ENCODE measurements at places on chromosomes 3 and 15.

GRCh38 chr15:68697711-68698690 lies 119.2 kb downstream of the CORO2B start:
- DNase-seq = no peak

DNA sequence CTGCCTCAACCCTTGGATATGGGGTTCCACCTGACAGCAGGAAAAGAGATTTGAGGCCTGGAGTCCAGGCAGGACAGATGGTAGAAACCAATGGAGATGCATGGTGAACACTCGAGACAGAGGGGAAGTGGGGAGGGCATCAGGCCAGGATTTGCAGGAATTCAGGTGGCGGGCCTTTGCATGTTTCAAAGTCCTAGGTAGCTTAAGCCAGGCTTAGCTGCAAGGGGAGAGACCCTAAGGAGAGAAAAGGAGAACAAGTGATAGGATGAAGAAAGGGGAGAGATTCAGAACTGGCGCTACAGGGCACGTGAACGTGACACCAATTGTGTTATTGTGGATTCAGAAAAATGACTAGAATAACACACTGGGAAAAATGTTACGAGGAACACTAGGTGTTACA lies 182.6 kb downstream of the PDZRN3 start:
- DNase-seq = no peak

- DNase-seq = no peak
Observed at GRCh38 chr15:63605816-63606215, 8.6 kb downstream of the FBXL22 start.

GRCh38 chr3:72393455-72393854 lies 454.8 kb downstream of the SHQ1 start:
- no peak for DNase-seq

DNA sequence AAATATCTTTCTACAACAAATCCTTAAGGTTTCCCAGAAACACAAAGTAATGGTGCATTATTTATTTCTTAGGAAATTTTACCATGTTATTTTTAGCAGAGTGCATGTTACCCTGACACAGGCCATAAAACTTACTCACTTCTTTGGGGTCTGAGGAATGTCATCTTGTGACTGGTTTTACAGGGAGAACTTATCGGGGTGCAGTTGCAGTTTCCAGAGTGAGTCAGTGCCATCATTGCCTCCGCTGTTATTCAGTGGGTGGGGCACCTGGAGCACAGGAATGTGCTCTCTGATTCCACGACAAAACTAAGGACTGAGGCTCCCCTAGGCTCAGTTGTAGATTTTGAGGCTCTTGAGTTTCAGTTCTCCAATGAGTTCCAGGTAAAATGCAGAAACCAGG lies 11.1 kb upstream of the GREM1 start:
- peak; percentile 81 for DNase-seq

DNA sequence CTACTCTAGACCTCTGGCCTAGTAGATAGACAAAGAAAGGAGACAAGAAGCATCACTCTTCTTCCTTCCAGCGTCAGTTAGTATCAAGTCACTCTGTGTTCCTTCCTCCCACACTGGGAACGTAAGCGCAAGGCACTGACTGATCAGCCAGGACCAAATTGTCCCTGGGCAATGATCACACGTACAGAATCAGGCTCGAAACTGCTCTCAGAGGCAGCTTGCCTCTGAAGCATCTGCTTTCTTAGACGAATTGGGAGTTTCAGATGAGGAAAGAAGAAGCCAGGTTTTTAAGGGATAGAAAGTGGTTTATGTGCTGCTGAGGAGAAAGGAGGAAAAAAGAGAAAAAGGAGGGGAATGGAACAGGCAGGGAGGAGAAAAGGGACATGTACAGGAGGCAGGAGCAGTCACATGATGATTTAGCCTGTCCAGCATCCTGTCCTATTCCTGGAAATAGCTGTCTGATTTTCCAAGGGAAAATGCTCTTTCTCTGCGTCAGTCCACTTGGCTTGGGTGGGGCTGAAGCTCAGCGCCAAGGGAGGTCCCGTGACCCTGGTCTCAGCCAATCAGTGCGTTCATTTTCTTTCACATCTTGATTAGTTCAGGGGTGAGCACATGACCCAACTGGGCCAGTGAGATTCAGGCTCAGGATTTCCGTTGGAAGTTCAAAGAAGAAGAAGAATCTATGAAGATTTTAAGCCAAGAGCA lies 102.0 kb upstream of the PRICKLE2 start:
- DNase-seq = peak; percentile 13

- DNase-seq = peak; percentile 1
Observed at GRCh38 chr3:59908280-59908679, 858.5 kb upstream of the CFAP20DC start.

- DNase-seq = no peak
Observed at GRCh38 chr3:23071758-23072157, 131.4 kb upstream of the UBE2E2 start.

DNA sequence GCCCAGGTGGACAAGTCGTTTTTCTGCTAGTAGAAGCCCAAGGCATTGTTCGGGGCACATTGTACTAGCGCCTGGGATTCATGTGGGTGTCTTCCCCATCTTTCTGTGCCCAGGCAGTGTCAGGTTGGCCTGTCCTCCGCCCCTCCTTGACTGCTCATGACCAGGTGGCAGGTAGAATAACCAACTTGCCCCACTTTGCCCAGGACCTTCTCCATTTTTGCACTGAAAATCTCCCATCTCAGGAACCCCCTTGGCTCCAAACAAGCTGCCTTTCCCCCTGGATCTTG lies 33.9 kb downstream of the PLA2G4D start:
- no peak for DNase-seq

DNA sequence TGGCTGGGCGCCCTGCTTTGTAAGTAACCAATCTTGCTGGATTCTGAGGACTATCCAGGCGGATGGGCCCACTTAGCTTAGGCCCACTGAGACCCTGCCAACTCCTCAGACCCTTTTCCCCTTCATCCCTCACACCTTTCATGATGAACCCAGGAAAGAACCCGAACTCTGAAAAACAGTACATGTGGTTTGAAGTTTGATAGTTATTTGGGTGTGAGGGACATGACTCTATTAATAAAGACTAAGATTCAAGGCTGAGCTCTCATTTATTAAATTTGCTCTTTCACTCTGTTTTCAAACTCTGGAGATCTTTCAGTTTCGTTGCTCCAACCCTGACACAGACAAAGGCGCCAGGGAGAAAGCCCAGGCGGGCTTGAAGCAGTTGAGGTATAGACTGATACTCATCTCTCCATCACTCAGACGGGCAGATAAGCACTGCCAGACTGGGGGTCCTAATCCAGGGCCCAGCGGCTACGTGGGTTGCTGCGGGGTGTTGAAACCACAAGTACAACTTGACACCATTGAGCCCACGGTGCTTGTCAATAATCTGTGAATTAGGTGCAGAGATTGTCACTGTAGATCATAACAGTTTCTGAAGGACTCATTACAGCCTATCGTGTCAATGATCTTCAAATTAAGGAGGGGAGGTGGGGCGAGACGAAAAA lies 7.2 kb upstream of the SOX2 start:
- DNase-seq = no peak

GRCh38 chr3:185153861-185154629 lies 1.2 kb upstream of the C3orf70 start:
- DNase-seq = no peak

GRCh38 chr15:39154227-39154638 lies 426.6 kb upstream of the THBS1 start:
- DNase-seq = peak; percentile 41

- peak; percentile 9 for DNase-seq
Observed at GRCh38 chr15:100241572-100242482, 99.9 kb downstream of the ADAMTS17 start.

GRCh38 chr15:98781838-98782237 lies 133.5 kb downstream of the IGF1R start:
- no peak for DNase-seq

DNA sequence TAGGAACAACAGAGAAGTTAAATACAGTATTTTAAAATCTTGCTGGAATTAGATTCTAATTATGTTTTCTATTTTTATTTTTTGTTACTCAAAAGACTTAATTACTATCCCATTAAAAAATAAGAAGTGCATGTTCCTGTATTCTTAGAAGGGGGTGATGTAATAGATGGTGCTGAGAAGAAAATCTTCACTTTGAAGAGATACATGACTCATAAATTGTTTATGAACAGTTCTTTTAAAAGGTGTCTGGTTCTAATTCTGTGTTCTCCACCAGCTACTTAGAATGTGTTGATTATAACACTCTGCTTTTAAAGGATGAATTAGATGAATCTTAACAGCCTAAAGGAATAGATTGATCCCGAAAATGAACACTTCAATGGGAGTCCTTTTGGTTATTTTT lies 8.2 kb downstream of the RCN2 start:
- no peak for DNase-seq

GRCh38 chr3:30259730-30260129 lies 346.7 kb upstream of the TGFBR2 start:
- no peak for DNase-seq

GRCh38 chr3:194489736-194490612 lies 3.2 kb upstream of the ATP13A3 start:
- peak; percentile 68 for DNase-seq

DNA sequence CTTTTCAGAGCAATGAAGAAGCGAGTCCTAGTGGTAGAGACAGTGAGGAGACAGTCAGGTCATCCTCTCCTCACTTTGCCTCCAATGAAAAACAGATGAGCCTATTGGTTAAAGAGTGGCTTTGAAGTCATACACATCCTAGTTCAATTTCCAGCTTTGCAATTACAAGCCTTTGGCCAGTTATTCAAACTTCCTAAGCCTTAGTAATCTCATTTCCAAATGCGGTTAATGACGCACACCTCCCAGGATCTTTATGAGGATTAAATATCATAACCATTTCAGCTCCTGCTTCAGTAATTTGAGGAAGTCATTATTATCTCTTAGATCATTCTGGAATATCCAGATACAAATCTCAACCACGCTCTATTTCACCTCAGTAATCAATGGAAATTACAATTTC lies 10.0 kb upstream of the ST6GAL1 start:
- no peak for DNase-seq

- DNase-seq = no peak
Observed at GRCh38 chr3:161043336-161044035, 61.7 kb downstream of the B3GALNT1 start.

DNA sequence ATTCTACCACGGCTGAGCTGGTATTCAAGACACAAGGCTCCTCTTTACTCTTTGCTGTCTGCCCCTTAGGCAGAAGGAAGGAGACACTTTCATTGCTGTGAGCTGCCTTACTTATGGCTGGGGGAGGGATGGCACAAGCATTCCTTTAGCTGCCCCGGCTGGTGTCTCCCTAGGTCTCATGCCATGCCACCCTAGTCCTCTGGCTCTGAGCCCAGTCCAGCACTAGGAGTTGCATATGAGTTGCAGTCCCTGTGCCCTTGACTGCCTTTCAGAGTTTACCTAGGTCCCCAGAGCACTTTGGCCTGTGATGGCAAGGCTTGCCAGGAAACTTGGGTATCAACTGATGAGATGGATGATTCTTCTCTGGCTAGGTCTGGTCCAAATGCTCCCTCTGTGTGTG lies 296.4 kb downstream of the RBMS3 start:
- DNase-seq = no peak

GRCh38 chr15:78004919-78005634 lies 72.4 kb downstream of the TBC1D2B start:
- DNase-seq = peak; percentile 87

- DNase-seq = peak; percentile 56
Observed at GRCh38 chr15:64112904-64113303, 17.1 kb downstream of the SNX1 start.

- peak; percentile 6 for DNase-seq
Observed at GRCh38 chr3:76679541-76679940, 360.4 kb upstream of the ROBO2 start.

GRCh38 chr3:58217209-58217811 lies 6.5 kb upstream of the DNASE1L3 start:
- peak; percentile 62 for DNase-seq

GRCh38 chr3:187628169-187628568 lies 42.0 kb downstream of the SST start:
- no peak for DNase-seq

- no peak for DNase-seq
Observed at GRCh38 chr3:2446146-2446545, 347.5 kb downstream of the CNTN4 start.

- no peak for DNase-seq
Observed at GRCh38 chr3:139521816-139522215, 17.7 kb downstream of the RBP1 start.

Data from fibroblast of skin of back (primary cell).